ENCODE measurements at places on chromosomes 6 and 20.

- no peak for DNase-seq
- no peaks in the 10 kb centered on the region for H3K36me3 ChIP-seq
- no peaks in the 10 kb centered on the region for H3K27me3 ChIP-seq
- peaks cover 11% of the 10 kb centered on the region for H3K4me1 ChIP-seq
- no peak overlapping the region for H3K4me3 ChIP-seq
Measured at GRCh38 chr6:39173270-39173669, 56.0 kb downstream of the KCNK5 start.

GRCh38 chr6:154998855-154999254 is 3.7 kb downstream of the TIAM2 start:
- no peaks in the 10 kb centered on the region for H3K27me3 ChIP-seq
- no peak overlapping the region for H3K4me3 ChIP-seq
- H3K36me3 ChIP-seq: no peaks in the 10 kb centered on the region
- peaks cover 10% of the 10 kb centered on the region for H3K4me1 ChIP-seq
- H3K27ac ChIP-seq: no peak overlapping the region

DNA sequence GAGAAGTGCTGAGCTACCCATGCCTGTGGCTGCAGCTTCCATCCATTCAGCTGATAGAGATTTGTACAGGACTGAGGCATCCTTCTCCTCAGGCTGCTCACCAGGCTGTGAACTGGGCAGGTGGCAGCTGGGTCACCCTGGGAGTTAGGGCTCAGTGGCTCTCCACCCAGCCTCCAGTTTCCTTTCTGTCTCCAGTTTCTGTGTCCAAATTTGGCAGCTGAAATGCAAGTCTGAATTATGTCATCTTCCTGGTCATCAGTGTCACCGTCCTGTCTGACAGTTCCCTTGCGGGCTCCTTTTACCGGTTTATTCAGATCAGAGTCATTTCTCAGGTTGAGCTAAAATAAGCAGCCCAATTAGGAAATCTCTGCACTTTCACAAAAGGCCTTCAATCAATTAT is 93.3 kb downstream of the EDN1 start:
- DNase-seq: no peak
- no peaks in the 10 kb centered on the region for H3K36me3 ChIP-seq
- H3K27me3 ChIP-seq: no peaks in the 10 kb centered on the region
- H3K27ac ChIP-seq: no peak overlapping the region
- no peak overlapping the region for H3K4me3 ChIP-seq

GRCh38 chr6:111030008-111031007 is 48.5 kb downstream of the RPF2 start:
- H3K4me1 ChIP-seq: no peaks in the 10 kb centered on the region
- no peaks in the 10 kb centered on the region for H3K36me3 ChIP-seq
- no peak overlapping the region for H3K4me3 ChIP-seq
- DNase-seq: no peak
- H3K27ac ChIP-seq: no peak overlapping the region

- H3K27ac ChIP-seq: no peak overlapping the region
- no peak for DNase-seq
- H3K36me3 ChIP-seq: no peaks in the 10 kb centered on the region
- no peaks in the 10 kb centered on the region for H3K27me3 ChIP-seq
Measured at GRCh38 chr6:159118924-159119323, 50.3 kb upstream of the FNDC1 start.

GRCh38 chr6:75235271-75235670 is 8.3 kb downstream of the COX7A2 start:
- H3K27ac ChIP-seq: no peak overlapping the region
- no peaks in the 10 kb centered on the region for H3K4me1 ChIP-seq
- no peaks in the 10 kb centered on the region for H3K27me3 ChIP-seq
- no peak for DNase-seq

GRCh38 chr6:143125455-143125854 is 64.8 kb downstream of the AIG1 start:
- no peaks in the 10 kb centered on the region for H3K4me1 ChIP-seq
- no peak overlapping the region for H3K27ac ChIP-seq
- H3K4me3 ChIP-seq: no peak overlapping the region
- no peaks in the 10 kb centered on the region for H3K27me3 ChIP-seq
- DNase-seq: no peak
- H3K36me3 ChIP-seq: no peaks in the 10 kb centered on the region

GRCh38 chr20:51939259-51939585 is 136.9 kb upstream of the SALL4 start:
- H3K27me3 ChIP-seq: no peaks in the 10 kb centered on the region
- no peak for DNase-seq
- H3K36me3 ChIP-seq: no peaks in the 10 kb centered on the region
- H3K4me1 ChIP-seq: no peaks in the 10 kb centered on the region

GRCh38 chr6:157774153-157775135 is 48.6 kb upstream of the SNX9 start:
- H3K27ac ChIP-seq: no peak overlapping the region
- H3K4me1 ChIP-seq: no peaks in the 10 kb centered on the region
- H3K4me3 ChIP-seq: no peak overlapping the region
- H3K36me3 ChIP-seq: no peaks in the 10 kb centered on the region
- H3K27me3 ChIP-seq: no peaks in the 10 kb centered on the region

All from Peyer's patch (tissue), 4 donors.